ENCODE measurements at places on chromosomes 4 and X.
A peak's percentile ranks its signal among the peaks of the same experiment; 100 is the strongest.

DNA sequence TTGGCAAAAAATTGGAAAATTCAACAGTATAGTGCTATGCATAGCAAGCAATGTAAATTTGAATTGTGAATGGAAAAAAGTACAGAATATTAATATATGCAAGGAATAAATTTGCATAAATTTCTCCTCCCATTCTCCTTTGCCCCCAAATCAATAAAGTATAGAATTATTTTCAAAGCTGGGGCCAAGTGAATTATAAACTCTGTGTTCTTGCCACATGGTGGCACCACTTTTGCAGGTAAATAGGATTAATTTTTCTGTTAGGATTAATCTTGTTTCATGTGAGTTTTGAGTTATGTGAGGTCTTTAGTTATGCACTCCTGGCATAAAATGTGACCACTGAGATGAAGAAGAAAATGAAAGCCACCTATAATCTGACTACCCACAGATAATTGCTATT, 19.9 kb downstream of the COPS4 start:
- DNase-seq = no peak

- no peak for DNase-seq
Measured at GRCh38 chr4:157713342-157713741, 459.5 kb downstream of the GASK1B start.

DNA sequence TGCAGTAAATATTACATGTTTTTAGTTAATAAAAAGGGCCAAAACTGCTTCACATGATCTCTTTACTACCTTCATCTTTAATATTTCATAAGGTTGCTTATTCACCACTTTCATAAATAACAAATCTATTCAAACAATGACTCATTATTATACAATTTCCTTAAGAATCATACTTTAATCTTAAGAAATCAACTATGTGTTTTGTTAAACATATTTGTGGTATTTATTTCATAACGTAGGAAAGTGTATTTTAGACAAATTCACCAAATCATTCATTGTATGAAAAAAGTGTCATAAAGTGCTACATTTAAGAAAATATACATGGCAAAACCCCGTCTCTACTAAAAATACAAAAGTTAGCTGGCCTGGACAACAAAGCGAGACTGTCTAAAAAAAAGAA, 150.5 kb upstream of the RXFP1 start:
- DNase-seq = peak; percentile 3

GRCh38 chr4:1470816-1471442, 64.7 kb upstream of the NKX1-1 start:
- DNase-seq = no peak

- DNase-seq = no peak
Measured at GRCh38 chr4:169152098-169152497, 118.7 kb downstream of the SH3RF1 start.

DNA sequence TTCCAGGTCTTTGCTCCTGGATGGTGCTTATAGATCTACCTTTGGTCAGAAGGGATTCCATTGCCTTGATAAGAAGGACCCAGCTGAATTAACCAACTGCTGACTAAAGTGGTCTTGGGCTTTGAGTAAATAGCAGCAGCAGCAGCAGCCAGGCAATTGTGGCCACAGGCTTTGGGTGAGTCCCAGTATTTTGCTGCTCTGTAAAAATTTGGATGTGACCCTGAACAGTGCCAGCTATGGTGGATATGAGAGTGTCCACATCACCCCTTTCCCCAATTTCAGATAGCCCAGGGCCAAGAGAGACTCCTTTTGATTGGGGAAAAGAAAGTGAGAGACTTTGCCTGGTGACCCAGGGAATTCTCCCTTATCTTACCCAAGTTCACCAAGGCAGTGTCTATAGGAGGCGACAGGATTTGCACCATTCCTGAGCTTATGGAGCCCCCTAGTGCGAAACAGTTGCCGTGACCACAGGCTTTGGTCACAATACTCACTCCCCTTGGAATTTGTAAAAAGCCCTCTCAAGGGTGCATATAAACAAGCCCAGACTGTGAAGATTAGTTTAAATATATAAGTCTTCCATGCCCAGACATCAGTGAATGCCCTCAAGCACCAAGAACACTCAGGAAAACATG, 518.0 kb downstream of the TMA16 start:
- no peak for DNase-seq

GRCh38 chrX:152635941-152636340, 1.8 kb upstream of the GABRQ start:
- DNase-seq = no peak

GRCh38 chrX:46754586-46755061, 4.3 kb downstream of the SLC9A7 start:
- DNase-seq = no peak

DNA sequence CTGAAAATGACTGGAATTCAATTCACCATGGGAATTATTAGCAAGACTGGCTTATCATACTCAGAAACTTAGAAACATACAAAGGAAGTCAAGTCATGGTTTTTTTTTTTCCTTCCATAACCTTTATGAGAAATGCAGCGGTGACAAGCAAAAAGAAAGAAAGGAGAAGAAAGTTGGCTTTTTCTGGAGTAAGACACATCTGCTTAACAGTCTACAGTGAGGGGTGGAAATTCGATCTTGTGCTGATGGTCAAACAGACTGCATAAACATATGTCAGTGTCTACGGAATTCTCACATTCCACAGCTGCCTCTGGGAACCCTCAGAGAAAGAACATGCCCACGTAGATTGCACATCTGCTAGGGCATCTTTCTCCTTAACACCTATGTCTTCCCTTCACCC, 54.6 kb downstream of the PROM1 start:
- DNase-seq = no peak
